ENCODE measurements at places on chromosomes 16 and 17.

GRCh38 chr16:67538666-67539101 is 10.1 kb downstream of the RIPOR1 start:
- DNase-seq = no peak

DNA sequence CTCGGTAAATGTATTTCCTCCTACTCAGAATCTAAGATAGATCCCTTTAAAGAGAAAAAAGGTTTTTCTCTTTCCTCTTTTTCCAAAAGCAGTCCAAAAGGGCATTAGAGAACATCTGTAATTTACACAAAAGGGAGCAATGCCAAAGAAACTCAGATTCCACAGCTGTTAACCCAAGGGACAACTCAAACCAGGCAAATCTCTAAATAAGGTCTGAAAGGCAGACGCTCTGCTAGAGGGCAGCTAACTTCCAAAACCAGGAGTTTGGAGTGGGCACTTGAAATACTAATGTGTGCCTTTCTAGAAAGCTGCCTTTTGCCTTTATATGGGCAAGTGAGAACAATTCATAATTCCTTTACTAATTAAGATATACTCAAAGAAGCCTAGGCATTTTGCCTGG is 435.7 kb downstream of the ZFHX3 start:
- DNase-seq = no peak

DNA sequence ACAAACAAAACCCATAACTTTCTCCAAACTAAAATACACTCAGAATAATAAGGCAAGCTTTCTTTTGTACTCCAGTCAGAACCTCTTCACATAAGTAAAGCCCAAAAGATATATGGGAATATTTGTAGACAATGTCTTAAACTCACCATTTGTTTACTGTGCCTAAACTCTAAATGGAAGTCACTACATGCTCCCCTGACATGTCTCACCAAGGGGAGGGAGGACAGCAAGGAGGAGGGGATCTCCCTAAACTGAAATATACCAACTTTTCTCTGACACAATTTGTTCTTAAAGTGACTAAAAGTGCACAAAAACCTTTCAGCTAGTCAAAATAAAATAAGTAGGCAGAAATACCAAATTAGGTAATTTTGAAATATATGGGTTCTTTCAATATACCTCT is 38.5 kb downstream of the GRB7 start:
- no peak for DNase-seq

- DNase-seq = no peak
These were observed 151.0 kb downstream of the RBFOX3 start for GRCh38 chr17:79459846-79460245.

DNA sequence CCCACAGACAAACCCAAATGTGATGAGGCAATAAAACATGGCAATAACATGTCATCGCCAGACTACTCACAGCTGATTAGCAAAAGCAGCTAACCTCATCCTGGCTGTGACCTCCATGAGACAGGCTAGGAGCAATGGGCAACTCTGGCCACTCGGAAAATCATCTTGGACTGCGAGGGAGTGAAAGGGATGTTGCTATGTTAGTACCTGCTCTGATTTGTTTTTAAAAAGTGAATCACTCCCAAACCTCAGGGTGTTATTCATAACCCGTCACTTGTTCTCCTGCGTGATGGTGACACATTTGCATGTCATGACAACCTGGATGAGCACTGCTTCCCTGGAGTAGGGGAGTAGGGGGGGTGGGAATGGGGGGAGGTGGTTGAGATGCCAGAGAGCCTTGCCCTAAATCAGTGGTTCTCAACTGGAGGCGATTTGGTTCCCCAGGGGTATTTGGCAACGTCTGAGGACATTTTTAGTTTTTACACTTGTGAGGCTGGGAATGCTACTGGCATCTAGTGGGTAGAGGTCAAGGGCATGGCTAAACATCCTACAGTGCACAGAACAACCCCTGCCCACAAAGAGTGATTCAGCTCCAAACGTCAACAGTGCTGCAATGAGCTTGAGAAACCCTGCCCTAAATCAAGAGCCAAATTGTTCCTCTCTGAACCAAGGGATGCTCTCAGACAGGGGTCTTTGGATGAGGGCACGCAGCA is 241.7 kb downstream of the SOX9 start:
- DNase-seq = no peak

DNA sequence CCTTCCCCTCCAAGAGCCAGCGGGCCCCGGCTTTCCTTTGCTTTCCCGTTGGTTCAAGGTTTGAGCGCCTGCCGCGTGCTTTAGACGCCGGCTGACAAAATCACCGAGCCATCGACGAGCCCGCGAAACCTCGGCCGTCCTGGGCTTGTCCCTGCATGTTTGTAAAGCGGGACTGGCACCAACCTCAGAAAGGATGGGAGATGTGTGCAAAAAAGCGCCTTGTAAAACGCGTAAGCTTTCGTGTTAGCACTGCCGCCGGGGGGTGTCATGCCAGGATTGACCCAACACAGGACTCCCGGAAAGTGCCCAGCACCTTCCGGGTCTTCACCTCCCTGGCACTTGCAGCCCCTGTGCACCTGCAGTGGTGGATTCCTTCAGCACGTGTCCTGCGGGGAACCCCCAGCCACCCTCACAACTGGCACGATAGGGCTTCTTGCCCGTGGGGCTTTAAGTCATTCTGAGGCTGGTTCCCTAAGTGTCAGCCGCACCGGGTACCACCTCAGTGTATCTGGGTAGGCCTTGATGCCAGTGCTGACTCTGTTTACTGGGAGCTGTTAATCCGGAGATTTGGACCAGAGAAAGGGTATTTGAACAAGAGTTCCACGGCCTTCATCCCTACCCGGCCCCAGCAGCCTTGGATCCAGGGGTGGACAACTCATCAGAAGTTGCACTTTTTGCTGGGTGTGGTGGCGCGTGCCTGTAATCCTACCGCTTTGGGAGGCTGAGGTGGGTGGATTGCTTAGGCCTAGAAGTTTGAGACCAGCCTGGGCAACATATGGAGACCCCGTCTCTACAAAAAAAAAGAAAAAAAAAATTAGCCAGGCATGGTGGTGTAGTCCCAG is 817 bp downstream of the NDUFAF8 start:
- DNase-seq = peak; percentile 68

DNA sequence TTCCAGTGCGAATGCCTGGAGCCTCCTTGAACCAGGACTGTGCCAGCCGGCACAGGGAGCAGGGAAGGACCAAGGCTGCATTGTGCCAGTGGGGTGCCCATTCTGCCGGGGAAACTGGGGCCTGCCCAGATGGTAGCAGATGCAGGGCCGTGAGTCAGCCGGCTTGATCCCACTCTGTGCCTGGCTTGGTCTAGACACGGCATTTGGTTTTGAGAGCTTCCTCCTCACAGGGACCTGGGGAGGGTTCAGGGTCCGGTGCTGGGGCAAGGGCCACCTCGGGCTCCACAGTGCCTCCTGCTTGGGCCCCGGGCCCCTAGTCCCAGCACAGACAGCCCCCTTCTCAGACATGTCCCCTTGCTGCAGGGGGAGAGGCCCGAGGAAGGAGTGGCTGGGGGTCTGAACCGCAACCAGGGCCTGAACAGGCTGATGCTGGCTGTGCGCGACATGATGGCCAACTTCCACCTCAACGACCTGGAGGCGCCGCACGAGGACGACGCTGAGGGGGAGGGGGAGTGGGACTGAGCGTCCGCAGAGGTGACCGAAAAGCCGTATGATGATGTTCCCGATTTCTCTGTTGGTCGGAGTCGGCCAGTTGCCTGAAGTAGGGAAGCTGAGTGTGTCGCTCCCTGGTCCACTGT is 7.8 kb upstream of the MC1R start:
- no peak for DNase-seq

- DNase-seq = no peak
These were observed 39.9 kb downstream of the CDH1 start for GRCh38 chr16:68776821-68777485.

GRCh38 chr16:27379919-27380318 is 22.1 kb upstream of the IL21R start:
- no peak for DNase-seq

- no peak for DNase-seq
These were observed 12.5 kb downstream of the GPRC5C start for GRCh38 chr17:74444406-74444805.

GRCh38 chr17:31696184-31696602 is 162.9 kb downstream of the COPRS start:
- no peak for DNase-seq

GRCh38 chr17:9705745-9706144 is 60.4 kb downstream of the USP43 start:
- DNase-seq = no peak

GRCh38 chr16:88810166-88810911 is 1.4 kb downstream of the APRT start:
- DNase-seq = peak; percentile 34

DNA sequence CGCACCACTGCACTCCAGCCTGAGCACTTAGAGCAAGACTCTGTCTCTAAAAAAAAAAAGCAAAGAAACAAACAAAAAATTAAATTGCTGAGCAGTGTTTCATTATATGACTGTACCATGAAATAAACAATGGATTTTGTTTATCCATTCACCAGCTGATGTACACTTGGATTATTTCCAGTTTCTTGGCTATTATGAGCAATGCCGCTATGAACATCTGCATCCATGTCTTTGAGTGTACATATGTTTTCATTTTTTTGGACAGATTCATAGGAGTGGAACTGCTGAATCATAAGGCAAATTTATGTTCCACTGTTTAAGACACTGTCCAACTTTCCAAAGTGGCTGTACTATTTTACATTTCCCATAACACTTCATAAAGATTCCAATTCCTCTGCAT is 8.0 kb downstream of the RNF157 start:
- DNase-seq = no peak

- no peak for DNase-seq
These were observed 7.9 kb upstream of the MON1B start for GRCh38 chr16:77183137-77183536.

DNA sequence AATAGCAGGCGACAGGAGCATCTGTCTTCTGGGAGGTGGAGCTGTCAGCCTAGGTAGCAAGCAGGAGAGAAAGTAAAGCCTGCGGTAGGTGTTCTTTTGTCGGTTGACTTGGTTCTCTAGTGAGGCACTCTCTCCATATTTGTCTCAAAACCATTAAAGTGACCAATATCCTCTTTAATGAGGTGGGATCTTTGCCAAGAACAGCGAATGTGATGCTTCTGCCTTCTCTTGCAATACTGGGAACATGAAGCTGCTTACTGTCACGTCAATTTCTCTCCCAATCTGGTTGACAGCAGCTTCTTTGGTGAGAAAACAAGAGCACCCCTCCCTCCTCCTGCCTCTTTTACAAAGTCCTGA is 176.7 kb downstream of the ABCC12 start:
- DNase-seq = no peak

DNA sequence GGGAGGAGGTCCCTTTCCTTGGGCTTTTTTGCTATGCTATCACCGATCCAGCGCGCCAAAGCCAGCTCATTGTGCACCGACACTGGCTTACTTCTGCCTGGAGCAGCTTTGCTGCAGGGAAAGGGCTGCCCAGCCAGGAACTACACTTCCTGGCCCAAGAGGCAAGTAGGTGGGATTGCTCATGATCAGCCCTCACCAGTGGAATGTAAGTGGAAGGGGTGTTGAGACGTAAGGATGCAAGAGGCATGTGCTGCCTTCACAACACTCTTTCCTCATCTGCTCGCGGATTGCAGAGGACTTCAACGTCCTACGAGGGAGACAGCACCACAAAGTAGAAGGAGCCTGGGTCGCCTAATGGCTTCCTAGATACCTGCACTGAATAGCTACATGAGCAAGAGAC is 104.3 kb upstream of the FOXF1 start:
- no peak for DNase-seq

DNA sequence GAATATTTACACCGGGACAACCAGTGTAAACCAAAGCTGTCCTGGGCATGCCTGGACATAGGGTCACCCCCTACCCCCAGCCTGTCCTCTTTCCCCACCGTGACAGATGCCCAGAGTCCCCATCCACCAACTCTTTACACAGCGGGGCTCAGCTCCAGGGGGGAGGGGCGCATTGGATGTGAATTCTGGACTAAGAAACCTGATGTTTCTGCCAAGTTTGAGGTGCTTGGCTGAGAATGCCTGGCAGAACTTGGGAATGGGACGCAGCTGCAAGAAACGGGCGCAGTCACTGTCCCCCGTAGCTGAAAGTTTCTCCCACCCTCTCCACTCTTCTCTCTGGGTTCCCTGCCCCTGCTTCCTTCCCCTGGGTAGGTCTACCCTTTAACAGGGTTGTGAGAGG is 68.0 kb upstream of the CDC42EP4 start:
- no peak for DNase-seq

DNA sequence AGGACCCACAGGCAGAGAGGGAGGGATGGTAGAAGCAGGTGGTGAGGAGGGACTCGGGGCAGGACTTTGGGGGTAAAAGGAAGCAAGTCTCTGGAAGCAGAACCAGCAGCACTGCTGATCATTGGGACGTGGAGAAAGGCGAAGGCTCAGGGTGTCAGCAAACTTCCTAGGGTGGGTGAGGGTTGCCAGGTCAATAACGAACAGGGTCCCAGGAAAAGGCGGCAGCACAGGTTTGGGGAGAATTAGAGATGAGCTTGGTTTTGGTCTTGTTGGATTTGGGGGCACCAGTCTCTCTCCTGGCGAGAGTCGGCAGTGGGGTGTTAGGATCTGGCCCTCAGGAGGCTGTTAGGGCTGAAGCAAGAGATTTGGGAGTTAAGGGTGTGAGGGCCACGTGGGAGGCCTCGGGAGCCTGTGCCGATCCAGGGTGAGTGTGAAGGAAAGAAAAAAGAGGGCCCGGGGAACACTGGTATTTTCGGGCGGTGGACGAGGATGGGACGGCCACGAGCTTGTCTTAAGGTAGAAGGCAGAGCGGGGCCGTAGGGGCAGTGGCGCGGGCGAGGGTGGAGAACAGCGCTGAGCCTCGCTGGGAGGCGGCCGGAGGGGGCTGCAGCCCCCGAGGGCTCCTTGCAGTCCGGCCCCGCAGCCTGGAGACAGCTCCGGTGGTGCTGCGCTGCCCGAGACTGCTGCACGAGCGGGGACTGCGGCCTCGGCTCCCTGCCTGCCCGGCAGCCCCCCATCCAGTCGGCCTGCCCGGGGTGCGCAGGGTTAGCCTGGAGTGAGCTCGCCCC is 765 bp upstream of the ADORA2B start:
- DNase-seq = no peak

DNA sequence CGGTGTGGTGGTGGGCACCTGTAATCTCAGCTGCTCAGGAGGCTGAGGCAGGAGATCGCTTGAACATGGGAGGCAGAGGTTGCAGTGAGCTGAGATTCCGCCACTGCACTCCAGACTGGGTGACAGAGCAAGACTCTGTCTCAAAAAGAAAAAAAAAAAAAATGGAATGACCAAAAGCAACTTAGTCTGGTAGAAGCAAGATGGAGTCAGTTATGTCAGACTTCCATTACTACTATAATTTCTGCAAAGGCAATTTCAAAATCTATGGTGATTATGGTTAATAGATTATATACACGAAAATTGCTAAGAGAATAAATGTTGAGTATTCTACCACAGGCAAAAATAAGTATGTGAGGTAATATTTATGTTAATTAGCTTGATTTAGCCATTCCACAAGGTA is 32.3 kb downstream of the NOL11 start:
- no peak for DNase-seq

- DNase-seq = no peak
These were observed 218.2 kb upstream of the CHMP6 start for GRCh38 chr17:80773243-80773991.

- DNase-seq = peak; percentile 18
These were observed 474 bp downstream of the CLN3 start for GRCh38 chr16:28491230-28491969.
